ENCODE measurements at places on chromosomes 5 and 9. TPM values are rescaled to one million over a fixed set of nuclear protein-coding genes. Genes with fewer than 3 reads are reported as not detected.

Gene TTC33
- 27.4 TPM for total RNA-seq

Gene TDRD7
- 6.9 TPM for total RNA-seq

Gene C9orf40
- 23.9 TPM for total RNA-seq

Gene ATP10B
- not detected for total RNA-seq

Gene SCGB3A2
- not detected for total RNA-seq
